Activated CD4-positive, alpha-beta T cell treated with anti-CD3 and anti-CD28 coated beads, Interleukin-2, amount 10 ng/mL, durations not matched to agents 24 days and 14 days (primary cell): ENCODE measurements at places on chromosomes 13 and 19. TPM values are rescaled to one million over a fixed set of nuclear protein-coding genes. Genes with fewer than 3 reads are reported as not detected.
A peak's percentile ranks its signal among the peaks of the same experiment; 100 is the strongest.

DNA sequence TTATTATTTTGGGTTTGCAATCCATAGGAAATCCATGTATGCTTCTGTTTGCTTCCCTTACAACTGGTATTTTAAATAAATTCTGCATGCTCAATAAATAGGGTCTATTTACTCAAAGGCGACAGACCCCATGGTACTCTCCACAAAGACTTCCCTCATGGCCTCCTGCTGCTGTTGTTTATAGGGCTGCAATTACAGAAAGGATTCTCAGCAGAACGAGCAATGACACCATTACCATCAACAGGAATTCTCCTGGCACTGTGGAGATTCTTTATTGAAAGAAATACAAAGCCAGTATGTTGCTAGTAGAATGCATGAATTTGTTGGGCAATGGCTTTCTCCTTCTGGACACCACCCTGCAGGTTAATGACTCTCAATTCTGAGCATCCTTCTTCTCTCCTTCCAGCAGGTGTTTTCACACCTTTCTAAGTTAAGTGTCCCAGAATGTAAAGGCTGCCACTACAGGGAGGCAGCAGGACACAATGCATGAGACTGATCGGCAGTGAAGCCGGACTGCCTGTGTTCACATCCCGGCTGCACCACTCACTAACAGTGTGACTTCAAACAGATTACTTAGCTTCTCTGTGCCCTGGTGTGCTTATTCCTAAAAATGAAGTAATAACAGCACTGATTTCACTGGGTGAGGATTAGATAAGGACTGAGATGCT lies 360.2 kb downstream of the DNAJC15 start:
- no peaks in the 10 kb centered on the region for H3K4me1 ChIP-seq
- DNase-seq = no peak
- H3K4me3 ChIP-seq = no peak overlapping the region
- no peaks in the 10 kb centered on the region for H3K36me3 ChIP-seq
- peaks cover 26% of the 10 kb centered on the region for H3K27me3 ChIP-seq
- H3K27ac ChIP-seq = no peak overlapping the region

DNA sequence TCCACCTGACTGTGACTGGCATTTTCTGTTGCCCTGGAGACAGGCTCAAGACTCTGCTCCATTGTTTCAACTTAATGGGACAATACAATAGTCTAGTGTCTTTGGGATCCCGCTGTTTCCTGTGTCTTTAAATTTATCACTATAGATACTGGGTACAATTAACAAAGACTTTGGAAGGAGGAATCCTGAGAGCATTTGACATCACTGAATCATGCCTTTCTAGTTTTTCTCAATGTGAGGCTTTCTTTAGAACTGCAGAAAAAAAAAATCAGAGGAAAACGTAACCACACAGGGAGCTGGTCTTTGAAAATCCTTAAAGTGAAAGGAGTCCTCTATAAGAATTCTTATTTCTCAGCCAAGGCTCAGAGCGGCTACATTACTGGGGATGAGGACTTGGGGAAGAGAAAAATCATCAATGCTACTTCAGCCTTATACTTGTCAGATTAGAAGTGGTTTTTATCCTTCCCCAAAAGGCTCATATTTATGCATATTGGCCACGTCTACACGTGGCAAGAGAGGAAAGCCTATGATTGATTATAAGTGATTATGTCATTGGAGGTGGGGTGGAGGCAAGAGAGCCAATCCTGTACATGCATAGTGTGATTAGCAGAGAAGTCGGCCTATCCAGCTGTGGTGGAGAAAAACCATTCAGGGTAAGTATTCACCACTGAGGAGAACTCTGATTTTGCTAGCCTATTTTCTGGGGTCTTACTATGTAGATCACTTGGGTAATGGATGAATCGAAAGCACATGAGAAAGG lies 34.4 kb upstream of the UBL3 start:
- H3K4me3 ChIP-seq = no peak overlapping the region
- H3K27me3 ChIP-seq = peaks cover 2% of the 10 kb centered on the region
- H3K36me3 ChIP-seq = no peaks in the 10 kb centered on the region
- peaks cover 28% of the 10 kb centered on the region for H3K4me1 ChIP-seq
- no peak for DNase-seq

GRCh38 chr13:58953638-58954037 lies 1210.1 kb downstream of the DIAPH3 start:
- H3K4me3 ChIP-seq = no peak overlapping the region
- H3K4me1 ChIP-seq = no peaks in the 10 kb centered on the region
- no peak overlapping the region for H3K27ac ChIP-seq
- H3K36me3 ChIP-seq = no peaks in the 10 kb centered on the region
- no peak for DNase-seq

DNA sequence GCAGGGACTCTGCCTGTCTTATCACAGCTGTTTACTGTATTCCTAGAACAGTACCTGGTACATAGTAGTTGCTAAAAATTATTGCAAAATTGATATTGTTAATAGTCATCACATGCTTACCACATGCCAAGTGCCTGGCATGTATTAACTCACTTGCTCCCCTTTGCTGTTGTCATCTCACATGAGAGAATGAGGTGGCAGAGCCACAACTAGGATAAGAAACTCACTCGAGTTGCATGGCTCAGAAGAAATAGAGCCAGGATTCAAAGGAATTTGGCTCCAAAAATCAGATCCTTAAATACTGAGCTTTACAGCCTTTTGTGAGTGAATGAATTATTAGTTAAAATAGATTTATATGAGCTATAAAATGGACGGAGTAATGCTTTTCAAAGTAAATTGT lies 42.6 kb downstream of the B3GLCT start:
- H3K36me3 ChIP-seq = no peaks in the 10 kb centered on the region
- H3K4me3 ChIP-seq = no peak overlapping the region
- DNase-seq = no peak

DNA sequence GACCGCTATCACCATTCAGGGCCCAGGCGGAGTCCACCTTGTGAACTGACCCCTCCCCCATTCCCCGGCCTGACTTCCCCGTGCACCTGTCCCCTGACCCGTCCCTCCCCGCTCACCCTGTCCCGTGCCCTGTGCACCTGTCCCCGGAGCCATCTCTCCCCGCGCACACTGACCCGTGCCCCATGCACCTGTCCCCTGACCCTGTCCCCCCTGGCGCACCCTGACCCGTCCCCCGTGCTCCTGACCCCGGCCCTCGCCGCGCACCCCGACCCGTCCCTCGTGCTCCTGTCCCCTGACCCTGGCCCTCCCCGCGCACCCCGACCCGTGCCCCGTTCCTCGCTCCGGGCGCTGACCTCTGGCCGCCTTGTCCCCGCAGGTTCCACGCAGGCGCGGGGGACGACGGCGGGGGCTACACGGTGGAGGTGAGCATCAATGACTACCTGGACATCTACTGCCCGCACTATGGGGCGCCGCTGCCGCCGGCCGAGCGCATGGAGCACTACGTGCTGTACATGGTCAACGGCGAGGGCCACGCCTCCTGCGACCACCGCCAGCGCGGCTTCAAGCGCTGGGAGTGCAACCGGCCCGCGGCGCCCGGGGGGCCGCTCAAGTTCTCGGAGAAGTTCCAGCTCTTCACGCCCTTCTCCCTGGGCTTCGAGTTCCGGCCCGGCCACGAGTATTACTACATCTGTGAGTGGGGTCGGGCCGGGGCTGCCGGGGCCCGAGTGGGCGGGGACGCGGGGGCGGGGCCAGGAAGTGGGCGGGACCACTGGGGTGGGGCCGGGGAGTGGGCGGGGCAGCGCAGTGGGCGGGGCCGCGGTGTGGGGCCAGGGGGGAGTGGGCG lies 9.7 kb downstream of the EFNA2 start:
- peak; percentile 80 for DNase-seq
- no peak overlapping the region for H3K4me3 ChIP-seq
- H3K36me3 ChIP-seq = no peaks in the 10 kb centered on the region

DNA sequence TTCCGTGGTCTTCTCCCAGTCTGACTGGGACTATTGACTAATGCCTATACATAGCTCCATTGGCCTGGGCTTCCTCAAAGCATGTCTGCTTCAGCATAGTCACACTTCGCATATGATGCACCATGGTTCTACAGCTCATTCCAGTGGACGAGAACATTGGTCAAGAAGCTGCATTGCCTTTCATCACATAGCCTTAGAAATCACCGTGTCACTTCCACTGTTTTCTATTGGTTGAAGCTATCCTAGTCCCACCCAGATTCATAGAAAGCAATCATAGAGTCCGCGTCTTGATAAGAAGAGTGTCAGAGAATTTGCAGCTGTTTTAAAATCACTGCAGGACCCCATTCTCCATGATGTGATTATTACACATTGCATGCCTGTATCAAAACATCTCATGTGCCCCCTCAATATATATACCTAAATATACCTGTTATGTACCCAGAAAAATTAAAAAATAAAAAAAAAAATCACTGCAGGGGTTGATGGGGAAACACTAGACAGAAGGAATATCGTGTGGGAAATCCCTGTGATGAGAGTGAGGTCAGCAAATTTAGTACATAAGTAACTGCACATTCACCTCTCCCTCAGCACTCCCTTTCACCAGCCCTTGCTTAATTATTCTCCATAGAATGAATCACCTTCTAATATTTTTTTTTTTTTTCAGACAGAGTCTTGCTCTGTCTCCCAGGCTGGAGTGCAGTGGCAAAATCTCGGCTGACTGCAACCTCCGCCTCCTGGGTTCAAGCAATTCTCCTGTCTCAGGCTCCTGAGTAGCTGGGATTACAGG lies 2.2 kb upstream of the ARHGAP33 start:
- DNase-seq = no peak
- H3K27ac ChIP-seq = no peak overlapping the region
- H3K27me3 ChIP-seq = no peaks in the 10 kb centered on the region

- H3K27me3 ChIP-seq = no peaks in the 10 kb centered on the region
- H3K4me1 ChIP-seq = no peaks in the 10 kb centered on the region
- no peak overlapping the region for H3K4me3 ChIP-seq
Measured at GRCh38 chr19:29483944-29484581, 41.7 kb upstream of the VSTM2B start.

- no peak for DNase-seq
- H3K27me3 ChIP-seq = peaks cover 1% of the 10 kb centered on the region
- H3K4me1 ChIP-seq = no peaks in the 10 kb centered on the region
Measured at GRCh38 chr19:33447336-33448158, 74.0 kb downstream of the CEBPG start.

GRCh38 chr13:91468301-91468700 lies 69.9 kb downstream of the GPC5 start:
- H3K4me1 ChIP-seq = no peaks in the 10 kb centered on the region
- no peak overlapping the region for H3K4me3 ChIP-seq
- no peak overlapping the region for H3K27ac ChIP-seq
- H3K36me3 ChIP-seq = no peaks in the 10 kb centered on the region
- H3K27me3 ChIP-seq = no peaks in the 10 kb centered on the region

GRCh38 chr13:91417660-91418325 lies 19.4 kb downstream of the GPC5 start:
- H3K36me3 ChIP-seq = no peaks in the 10 kb centered on the region
- H3K27me3 ChIP-seq = peaks cover 4% of the 10 kb centered on the region
- no peak overlapping the region for H3K4me3 ChIP-seq

- H3K27ac ChIP-seq = no peak overlapping the region
- no peaks in the 10 kb centered on the region for H3K27me3 ChIP-seq
- peaks cover under 1% of the 10 kb centered on the region for H3K36me3 ChIP-seq
- no peak for DNase-seq
Measured at GRCh38 chr19:35316560-35316959, 12.4 kb upstream of the CD22 start.

- no peaks in the 10 kb centered on the region for H3K4me1 ChIP-seq
- H3K27ac ChIP-seq = no peak overlapping the region
- H3K4me3 ChIP-seq = no peak overlapping the region
- H3K36me3 ChIP-seq = no peaks in the 10 kb centered on the region
- H3K27me3 ChIP-seq = no peaks in the 10 kb centered on the region
Measured at GRCh38 chr13:94058821-94059360, 420.6 kb downstream of the DCT start.

DNA sequence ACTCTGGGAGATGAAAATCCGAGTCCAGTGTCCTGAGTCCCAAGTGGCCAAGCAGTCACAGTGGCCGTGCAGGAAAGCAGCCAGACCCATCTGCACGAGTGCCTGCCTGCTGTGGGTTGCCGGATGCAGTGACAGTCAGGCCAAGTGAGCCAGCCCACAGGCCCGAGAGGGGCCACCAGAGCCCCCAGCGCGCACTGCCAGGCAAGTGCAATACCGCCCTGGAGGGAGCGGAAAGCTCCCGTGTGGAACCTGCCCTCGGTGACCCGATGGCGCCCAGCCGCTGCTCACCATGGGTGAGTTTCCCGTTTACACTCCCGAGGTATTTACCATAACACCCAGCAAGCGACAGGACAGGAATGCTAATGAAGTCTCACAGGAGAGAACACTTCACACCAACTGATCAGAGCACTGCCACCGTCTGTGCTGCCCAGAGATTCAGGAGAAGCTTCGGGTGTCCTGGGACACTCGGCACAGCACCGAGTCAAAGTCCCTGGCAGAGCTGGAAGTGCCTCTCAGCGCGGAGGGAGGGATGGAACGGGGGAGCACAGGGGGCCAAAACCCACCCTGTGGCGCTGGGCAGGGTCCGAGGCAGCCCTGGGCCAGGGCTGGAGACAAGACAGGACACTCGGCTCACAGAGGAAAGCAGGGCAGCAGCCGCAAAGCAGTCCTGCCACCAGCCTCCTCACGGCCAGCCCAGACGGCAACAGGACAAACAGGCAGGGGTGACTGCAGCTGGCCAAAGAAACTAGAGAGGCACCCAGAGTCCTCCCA lies 21.3 kb upstream of the TINCR start:
- no peaks in the 10 kb centered on the region for H3K27me3 ChIP-seq
- H3K4me3 ChIP-seq = no peak overlapping the region
- peaks cover 57% of the 10 kb centered on the region for H3K36me3 ChIP-seq
- DNase-seq = no peak

DNA sequence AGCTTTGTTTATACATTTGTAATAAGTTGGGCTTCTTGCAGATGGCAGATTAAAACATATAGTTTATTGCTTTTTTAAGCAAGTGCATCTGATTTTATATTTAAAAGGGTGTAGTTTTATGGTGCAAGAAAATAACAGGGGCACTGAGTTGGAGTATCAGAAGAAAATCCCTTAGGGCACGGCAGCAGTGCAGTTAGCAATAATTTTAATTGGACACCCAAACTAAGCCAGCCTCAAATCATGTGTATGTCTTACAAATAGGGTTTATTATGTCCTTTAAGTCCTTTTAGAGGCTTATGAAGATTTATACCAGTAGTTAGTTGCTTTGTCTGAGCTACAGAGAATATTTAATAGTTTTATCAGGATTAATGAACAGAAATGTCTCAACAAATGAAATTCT lies 57.5 kb downstream of the GPC6 start:
- no peak overlapping the region for H3K4me3 ChIP-seq
- DNase-seq = no peak
- H3K36me3 ChIP-seq = no peaks in the 10 kb centered on the region
- H3K4me1 ChIP-seq = no peaks in the 10 kb centered on the region
- no peak overlapping the region for H3K27ac ChIP-seq

The ZNF492 gene
- total RNA-seq = 0.26 and 0.33 TPM in 2 replicates

The PSG2 gene
- total RNA-seq = not detected in 2 replicates

The TSC22D1 gene
- 4.7 and 6.5 TPM in 2 replicates for total RNA-seq

The ZNF442 gene
- total RNA-seq = 0.56 and 1.2 TPM in 2 replicates

The C5AR2 gene
- total RNA-seq = not detected in 2 replicates

The FPR3 gene
- total RNA-seq = not detected in 2 replicates

The WDR87 gene
- total RNA-seq = not detected in 2 replicates

The LILRA1 gene
- total RNA-seq = not detected in 2 replicates

The C19orf44 gene
- total RNA-seq = 4.9 and 5.4 TPM in 2 replicates

The ENOX1 gene
- 0.07 and 0.14 TPM in 2 replicates for total RNA-seq
